Left forelimb (tissue), 1 donor: ENCODE measurements at places on chromosomes 7 and 10.
A peak's percentile ranks its signal among the peaks of the same experiment; 100 is the strongest.

GRCh38 chr10:60000747-60001146, 94.4 kb upstream of the CCDC6 start:
- no peak for DNase-seq

DNA sequence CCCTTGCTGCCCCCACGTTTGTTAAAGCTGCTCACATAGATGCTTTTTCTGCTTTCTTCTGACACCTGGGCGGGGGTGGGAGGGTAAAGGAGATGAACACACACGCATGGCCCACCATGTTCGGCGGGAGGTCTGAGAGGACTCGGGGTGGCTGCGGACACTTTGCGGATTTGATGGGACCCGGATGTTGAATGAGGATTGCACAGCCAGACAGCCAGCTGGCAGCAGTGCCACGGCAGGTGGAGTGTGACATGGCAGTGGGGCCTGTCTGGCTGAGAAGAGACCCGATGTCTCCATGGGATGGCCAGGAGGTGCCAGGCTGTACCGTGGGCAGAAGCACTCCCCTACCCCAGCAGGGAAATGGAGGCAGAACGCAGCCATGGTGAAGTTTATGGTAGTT, 31.2 kb downstream of the PPP2R2D start:
- no peak for DNase-seq

DNA sequence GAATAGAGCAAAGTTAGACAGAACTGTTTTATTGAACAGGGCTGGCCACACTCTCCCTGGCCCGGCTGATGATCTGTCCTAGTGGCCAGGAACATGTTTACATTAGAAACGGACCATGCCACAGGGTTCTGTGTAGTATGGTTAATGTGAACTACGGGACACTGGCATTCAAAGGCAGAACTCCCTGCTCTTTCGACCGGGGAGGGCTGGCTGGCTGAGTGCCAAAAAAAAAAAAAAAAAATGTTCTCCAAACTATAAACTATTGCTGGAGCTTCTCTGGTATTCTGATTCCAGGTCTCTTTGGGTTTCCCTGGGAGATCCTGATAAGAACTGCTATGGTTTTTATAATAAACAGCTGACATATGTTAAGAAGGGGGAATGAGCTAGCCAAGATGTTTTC, 1262.6 kb upstream of the SORCS1 start:
- no peak for DNase-seq

- DNase-seq: no peak
These were observed 35.2 kb upstream of the PDK4 start for GRCh38 chr7:95631527-95631926.

GRCh38 chr10:124153023-124153826, 59.8 kb upstream of the CHST15 start:
- DNase-seq: peak; percentile 69

GRCh38 chr10:79938728-79939406, 10.0 kb downstream of the SFTPD start:
- DNase-seq: peak; percentile 60

GRCh38 chr10:63664341-63664885, 143.2 kb downstream of the REEP3 start:
- DNase-seq: no peak
